ENCODE measurements at places on chromosomes 7 and 10.

- DNase-seq = no peak
These were observed 539.9 kb upstream of the C7orf33 start for GRCh38 chr7:148050492-148051158.

DNA sequence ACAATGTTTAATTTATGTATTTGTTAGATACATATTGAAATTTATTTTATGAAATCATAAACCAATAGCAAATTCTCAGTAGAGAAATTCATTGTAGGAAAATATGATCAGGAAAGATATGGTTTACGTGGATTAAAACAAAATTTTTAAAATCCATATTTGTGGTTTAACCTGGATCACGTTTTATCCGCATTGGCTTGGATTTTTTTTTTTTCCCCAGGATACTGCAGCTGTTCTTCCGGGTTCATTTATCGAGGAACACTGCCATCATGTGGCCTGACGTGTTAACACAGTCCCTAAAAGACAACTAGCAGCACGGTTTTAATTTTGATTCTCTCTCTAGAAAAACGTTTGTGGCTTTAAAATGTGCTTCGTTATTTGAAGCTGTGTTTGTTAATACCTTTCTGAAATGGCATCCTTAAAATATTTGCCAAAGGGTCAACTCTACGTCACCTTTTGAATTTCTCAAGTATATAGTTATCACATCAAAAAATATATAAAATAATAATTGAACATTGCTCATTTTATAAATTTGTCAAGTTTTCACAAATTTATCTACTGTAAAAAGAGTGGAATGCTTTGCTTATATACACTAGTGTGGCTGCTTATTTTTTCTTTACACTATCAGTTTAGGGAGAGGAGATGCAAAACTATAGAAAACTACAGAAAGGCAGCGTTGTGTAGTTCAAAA is 8.7 kb upstream of the ASB4 start:
- DNase-seq = no peak

DNA sequence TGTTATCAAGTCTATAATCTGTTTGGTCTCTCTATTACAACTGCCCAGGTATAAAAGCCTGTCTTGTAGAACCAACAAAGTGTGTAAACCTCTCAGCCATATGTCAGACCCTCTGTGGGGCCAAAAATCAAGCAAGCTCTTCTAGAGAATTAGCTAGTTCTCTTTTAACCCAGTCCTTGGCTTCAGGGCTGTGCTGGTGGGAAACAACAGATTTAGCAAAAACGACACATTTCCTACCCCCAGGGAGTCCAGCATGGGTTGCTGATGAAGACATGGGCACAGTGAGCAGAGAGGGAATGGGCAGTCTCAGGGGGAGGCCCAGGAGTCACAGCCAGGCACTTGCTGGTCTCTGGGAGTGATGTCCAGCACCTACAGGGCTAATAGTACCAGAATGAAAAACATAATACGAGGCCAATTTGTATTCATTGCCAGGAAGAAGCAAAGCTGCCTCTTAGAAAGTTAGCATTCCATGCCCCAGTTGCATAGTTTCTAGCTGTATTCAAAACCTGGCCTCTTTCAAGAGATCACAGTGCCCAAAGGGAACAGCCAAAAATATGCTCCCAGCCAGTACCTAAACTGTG is 80.1 kb downstream of the FRMD4A start:
- DNase-seq = no peak

DNA sequence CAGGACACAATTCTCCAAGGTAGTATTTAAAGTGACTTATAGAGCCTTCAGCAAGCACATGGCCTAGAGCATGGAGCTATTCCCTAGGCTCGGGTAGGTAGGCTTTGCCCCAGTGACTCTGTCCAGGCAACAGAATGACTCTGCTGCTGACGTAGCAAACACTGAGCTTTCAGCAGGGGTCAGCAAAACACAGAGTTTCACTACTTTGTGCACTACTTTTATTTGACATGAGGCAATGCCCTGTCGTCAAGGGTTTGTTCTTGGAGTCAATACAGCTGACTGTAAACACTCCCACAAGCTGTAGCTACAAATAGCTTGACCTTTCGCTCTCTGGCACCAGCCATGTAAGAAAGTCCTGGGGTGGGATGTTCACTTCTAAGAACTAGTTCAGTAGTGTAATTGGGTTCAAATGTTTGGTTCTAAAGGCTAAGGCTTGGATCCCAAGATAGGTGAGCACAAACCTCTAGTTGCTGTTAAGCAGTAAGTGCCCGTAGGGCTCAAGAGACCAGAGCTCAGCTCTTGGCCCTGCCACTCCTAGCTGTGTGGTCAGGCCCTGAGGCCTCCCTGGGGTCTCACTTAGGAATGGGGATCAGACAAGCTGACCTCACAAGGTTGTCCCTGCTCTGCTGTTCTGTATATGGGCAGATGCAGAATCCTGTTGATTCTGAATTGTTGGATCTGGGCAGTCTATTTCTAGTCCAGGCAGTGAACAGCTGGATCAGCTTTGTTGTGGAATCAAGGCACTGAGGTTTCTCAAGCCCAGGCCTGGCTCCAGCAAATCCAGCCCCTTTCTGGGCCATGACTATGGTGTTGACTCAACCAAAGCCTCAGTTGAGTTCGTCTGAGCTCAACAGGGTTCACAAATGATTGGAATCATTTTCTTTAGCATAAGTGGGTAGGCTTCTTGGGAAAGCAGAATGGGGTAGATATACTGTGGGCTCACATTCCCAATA is 10.7 kb downstream of the NODAL start:
- no peak for DNase-seq

- no peak for DNase-seq
These were observed 47.5 kb downstream of the GSDME start for GRCh38 chr7:24709585-24710360.

DNA sequence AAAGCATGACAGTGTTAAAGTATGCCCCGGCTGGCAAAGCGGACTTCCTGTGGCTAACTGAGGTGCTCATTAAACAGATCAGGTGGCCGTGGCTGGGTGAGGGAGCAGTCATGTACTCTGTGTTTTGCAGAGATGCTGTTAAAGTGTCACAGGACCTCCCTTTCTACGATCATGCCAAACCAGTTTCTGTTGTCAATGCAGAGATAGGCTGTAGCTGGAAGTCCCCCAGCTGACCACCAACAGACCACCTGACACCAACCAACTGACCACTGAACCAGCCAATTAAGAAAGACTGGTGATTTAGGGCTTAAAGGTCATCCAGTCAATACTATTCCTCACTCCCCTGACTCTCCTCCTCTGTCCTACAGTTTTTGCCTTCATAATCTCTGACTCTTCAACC is 431.1 kb upstream of the LRGUK start:
- DNase-seq = no peak

DNA sequence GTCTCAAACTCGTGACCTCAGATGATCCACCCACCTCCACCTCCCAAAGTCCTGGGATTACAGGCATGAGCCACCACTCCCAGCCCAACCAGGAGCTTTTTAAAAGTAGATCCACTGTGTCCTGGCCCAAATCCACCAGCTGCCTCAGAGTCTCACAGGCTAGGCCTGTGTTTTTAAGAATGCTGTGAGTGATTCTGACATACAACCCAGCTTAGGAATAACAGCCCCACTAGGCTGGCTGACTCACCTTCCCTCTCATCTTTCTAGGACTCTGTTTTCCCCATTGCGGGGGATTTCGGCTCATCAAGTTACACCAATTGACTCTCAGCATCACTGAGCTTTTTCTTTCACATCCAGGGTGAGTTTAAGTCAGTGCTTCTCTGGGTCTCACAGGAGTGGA is 207.6 kb downstream of the SKIDA1 start:
- DNase-seq = no peak

- no peak for DNase-seq
These were observed 50.5 kb upstream of the CAMK2B start for GRCh38 chr7:44375926-44376342.

- no peak for DNase-seq
These were observed 1004.2 kb downstream of the GRID1 start for GRCh38 chr10:85362401-85362800.

GRCh38 chr7:127208351-127208750 is 44.4 kb downstream of the GRM8 start:
- no peak for DNase-seq

DNA sequence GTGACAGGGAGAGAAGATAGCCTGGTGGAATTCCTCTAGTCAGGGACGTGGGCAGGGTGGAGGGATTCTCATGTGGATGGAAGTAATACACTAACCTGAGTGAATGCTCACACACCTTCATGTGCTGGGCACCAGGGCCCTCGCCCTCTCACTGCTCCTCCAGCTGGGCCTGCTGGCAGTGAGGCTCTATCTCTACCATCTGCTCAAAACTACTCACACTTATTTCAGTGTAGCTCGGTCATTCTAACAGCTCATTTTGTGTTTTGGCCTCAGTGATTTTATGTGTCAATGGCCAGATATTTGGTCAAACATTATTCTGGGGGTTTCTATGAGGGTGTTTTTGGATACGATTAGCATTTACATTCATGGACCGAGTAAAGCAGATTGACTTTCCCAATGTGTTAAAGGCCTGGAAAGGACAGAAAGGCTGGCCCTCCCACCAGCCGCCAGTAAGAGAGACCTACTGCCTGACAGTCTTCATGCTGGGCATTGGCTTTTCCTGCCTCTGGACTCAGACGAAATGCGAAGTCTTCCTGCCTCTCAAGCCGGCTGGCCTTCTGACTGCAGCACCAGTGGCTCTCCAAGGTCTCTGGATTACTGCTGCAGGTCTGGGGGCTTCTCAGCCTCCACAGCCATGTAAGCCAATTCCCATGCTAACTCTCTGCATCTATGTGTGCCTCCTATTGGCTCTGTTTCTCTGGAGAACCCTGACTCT is 335.4 kb downstream of the CXCL12 start:
- DNase-seq = no peak

DNA sequence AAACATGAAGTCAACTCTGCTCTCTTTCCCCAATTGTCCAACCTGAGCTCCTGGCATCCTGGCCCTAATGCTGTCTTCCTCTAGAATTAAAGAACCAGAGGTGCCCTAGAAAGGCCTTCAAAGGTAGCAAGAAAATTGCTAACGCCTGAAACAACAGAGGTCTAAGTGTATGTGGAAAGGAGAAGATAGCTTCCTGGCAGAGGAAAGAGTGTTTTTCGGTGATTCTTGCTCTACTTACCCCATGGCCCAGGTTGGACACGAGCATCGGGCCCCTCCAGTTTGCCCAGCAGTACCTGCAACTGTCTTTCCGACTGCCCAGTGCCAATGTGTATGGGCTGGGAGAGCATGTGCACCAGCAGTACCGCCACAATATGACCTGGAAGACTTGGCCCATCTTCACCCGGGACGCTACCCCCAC is 22.2 kb downstream of the MGAM2 start:
- DNase-seq = no peak

GRCh38 chr10:26242706-26243350 is 26.3 kb downstream of the GAD2 start:
- DNase-seq = no peak

DNA sequence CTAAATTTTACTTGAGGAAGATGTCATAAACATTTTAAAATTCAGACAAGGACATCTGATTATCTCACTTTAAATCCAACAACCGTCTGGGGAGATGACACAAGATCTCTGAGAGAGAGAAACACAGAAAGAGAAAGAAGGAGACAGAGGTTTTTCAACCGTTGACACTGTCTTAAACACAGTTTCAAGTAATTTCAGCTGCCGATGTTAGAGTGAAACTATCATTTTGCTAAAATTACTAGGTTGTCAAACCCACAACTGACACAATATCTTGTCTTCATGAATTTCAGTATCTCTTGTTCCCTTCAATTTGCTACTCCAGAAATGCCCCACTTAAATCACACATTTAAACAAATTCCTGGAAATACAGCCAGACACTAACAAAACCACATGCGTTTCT is 174.8 kb downstream of the RAPGEF5 start:
- DNase-seq = no peak

- no peak for DNase-seq
These were observed 43.2 kb downstream of the C7orf33 start for GRCh38 chr7:148633761-148634160.

DNA sequence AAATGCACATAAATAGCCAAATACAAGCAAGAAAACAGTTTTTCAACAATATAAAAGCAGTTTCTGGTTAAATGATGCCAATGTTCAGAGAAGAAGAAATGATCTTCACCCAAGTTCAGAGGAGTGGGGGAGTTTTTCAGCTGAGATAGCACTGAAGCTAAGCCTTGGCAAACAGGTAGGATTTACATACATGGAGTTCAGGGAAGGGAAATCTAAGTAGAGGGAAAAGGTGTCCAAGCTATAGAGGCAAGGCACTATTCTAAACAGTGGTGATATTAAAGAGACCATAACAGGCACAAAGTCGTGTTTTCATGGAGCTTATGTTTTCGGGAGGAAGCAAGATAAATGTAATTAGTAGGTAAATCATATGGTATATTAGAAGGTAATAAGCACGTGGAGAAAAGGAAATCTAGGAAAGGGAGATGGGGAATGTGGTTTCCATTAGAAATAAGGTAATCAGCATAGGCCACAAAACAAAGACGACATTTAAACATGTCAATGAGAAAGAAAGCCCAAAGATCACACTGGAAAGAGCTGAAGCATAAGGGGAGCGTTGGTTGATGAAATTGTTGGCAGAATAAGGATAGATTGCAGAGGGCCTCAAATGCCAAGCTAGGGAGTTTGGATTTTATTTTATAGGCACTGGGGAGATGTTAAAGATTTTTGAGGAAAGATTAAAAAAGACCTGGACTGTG is 704.3 kb downstream of the MAGI2 start:
- no peak for DNase-seq

GRCh38 chr10:77036993-77037734 is 600.4 kb downstream of the KCNMA1 start:
- DNase-seq = no peak

GRCh38 chr7:873367-874002 is 2.9 kb upstream of the GET4 start:
- DNase-seq = no peak
